Activated naive CD4-positive, alpha-beta T cell treated with anti-CD3 and anti-CD28 coated beads for 36 hours (primary cell): ENCODE measurements at places on chromosomes 6 and 20.

DNA sequence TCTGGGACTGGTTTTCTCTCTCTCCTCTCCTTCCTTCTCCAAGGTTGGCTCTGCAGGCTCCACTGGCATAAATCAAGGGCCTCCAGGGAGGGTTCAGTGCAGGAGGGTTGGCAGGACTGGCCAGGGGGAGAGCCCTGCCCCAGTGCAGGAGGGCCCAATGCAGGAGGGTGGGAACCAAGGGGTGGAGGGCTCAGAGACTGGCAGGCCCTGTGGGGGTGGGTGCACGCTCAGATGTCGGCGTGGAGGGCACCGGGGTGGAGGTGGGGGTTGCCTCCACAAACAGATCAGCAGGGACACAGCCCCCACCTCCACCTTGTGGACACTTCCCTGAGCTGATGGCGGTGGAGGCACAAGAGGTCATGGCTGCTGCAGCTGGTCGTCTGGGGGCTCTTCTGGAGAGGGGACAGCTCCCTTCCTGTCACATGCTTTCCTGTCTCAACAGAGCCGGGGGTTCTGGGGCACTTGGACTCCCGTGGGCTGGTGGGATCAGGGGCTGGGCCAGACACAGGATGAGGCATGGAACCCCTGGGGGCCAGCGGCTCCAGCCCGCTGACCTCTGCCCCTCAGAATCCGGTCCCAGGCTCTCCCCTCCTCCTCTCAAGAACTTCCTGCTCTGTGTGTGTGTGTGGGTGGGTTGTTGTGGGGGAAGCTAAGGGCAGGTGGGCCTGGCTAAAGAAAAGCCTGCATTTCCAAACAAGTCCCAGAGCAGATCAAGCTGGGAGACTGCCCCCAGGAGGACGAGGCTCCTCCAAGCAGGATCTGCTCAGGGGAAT, 2.7 kb upstream of the ABHD16B start:
- H3K27me3 ChIP-seq = no peaks in the 10 kb centered on the region
- H3K36me3 ChIP-seq = peaks cover 9% of the 10 kb centered on the region
- H3K27ac ChIP-seq = no peak overlapping the region
- H3K4me1 ChIP-seq = peaks cover 32% of the 10 kb centered on the region
- DNase-seq = no peak
- no peak overlapping the region for H3K4me3 ChIP-seq

DNA sequence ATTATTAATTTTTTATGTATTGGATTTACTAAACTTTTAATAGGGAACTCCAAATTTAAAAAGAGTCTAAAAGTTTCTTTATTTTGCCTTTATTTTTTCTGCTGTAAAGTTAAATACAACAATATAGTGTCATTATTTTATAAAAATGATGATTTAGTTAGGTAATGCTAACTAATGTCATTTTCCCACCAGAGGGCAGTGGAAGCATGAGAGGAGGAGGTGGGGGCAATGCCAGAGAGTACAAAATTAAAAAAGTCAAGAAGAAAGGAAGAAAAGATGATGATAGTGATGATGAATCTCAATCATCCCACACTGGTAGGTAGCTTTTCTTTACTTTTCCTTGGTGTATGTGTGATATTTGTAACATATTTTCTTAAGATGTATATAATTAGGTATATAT, 20.2 kb upstream of the FHL5 start:
- no peaks in the 10 kb centered on the region for H3K4me1 ChIP-seq
- no peak overlapping the region for H3K4me3 ChIP-seq
- H3K36me3 ChIP-seq = peaks cover 33% of the 10 kb centered on the region
- peak; percentile 6 for DNase-seq
- no peak overlapping the region for H3K27ac ChIP-seq

DNA sequence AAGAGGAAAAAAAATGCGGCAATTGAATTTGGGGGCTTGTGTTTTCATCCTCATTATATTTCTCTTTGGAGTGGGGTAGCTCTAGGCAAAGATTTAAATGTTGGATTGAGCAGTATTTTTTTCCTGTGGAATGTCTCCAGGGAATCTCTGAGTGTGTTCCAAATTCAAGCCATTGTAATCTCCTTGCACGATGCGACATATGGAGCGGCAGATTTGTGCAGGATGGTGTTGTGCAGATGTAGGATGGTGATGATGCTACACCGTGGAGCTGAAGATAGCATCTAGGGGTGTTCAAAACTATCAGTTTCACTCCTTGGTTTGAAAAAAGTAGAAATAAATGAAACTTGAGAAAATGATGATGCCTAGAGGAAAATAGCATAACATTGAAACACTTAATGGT, 777.5 kb upstream of the EPHA7 start:
- H3K27ac ChIP-seq = no peak overlapping the region
- H3K4me1 ChIP-seq = no peaks in the 10 kb centered on the region
- H3K36me3 ChIP-seq = no peaks in the 10 kb centered on the region

DNA sequence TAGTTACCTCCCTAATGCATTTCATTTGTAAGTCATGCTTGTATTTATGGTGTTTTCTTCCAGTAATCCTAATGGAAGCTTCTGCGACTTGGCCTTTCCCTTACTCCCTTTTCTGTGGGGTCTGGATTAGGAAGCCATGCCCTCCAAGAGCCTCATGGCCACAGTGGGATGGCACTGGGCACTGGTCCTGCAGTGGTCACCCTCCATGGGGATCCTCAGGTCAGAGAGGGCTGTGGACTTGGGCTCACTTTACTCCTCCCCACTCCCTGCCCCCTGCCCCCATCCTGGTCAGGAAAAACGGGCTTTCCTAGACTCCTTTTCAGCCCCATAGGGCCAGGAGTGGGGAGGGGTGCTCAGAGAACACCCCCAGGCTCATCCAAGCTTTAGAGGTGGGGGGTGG, 49.9 kb downstream of the EBF4 start:
- no peaks in the 10 kb centered on the region for H3K27me3 ChIP-seq
- H3K4me1 ChIP-seq = peaks cover 38% of the 10 kb centered on the region
- H3K27ac ChIP-seq = no peak overlapping the region
- no peak overlapping the region for H3K4me3 ChIP-seq

- peaks cover 13% of the 10 kb centered on the region for H3K36me3 ChIP-seq
- H3K27me3 ChIP-seq = no peaks in the 10 kb centered on the region
- H3K4me3 ChIP-seq = no peak overlapping the region
- no peaks in the 10 kb centered on the region for H3K4me1 ChIP-seq
- no peak for DNase-seq
- H3K27ac ChIP-seq = no peak overlapping the region
These were observed 32.4 kb downstream of the MDGA1 start for GRCh38 chr6:37665304-37665703.

- DNase-seq = peak; percentile 60
- H3K4me3 ChIP-seq = no peak overlapping the region
- no peak overlapping the region for H3K27ac ChIP-seq
These were observed 74.1 kb upstream of the TOX2 start for GRCh38 chr20:43840382-43841070.

- H3K4me3 ChIP-seq = no peak overlapping the region
- H3K27me3 ChIP-seq = no peaks in the 10 kb centered on the region
- H3K4me1 ChIP-seq = peaks cover 25% of the 10 kb centered on the region
- no peak overlapping the region for H3K27ac ChIP-seq
- DNase-seq = no peak
These were observed 104.7 kb upstream of the SGK1 start for GRCh38 chr6:134422426-134423231.

- no peak overlapping the region for H3K27ac ChIP-seq
- H3K36me3 ChIP-seq = no peaks in the 10 kb centered on the region
- no peak for DNase-seq
- H3K4me3 ChIP-seq = no peak overlapping the region
- H3K4me1 ChIP-seq = peaks cover 29% of the 10 kb centered on the region
- peaks cover 1% of the 10 kb centered on the region for H3K27me3 ChIP-seq
These were observed 108.6 kb upstream of the DUSP22 start for GRCh38 chr6:183668-184067.

GRCh38 chr6:12137480-12137879, 125.4 kb downstream of the HIVEP1 start:
- H3K4me3 ChIP-seq = no peak overlapping the region
- no peak for DNase-seq
- peaks cover 50% of the 10 kb centered on the region for H3K36me3 ChIP-seq
- no peaks in the 10 kb centered on the region for H3K27me3 ChIP-seq
- peaks cover 26% of the 10 kb centered on the region for H3K4me1 ChIP-seq

GRCh38 chr20:11389186-11389585, 528.5 kb upstream of the BTBD3 start:
- no peaks in the 10 kb centered on the region for H3K27me3 ChIP-seq
- H3K27ac ChIP-seq = no peak overlapping the region
- no peaks in the 10 kb centered on the region for H3K36me3 ChIP-seq
- H3K4me3 ChIP-seq = no peak overlapping the region
- no peak for DNase-seq

DNA sequence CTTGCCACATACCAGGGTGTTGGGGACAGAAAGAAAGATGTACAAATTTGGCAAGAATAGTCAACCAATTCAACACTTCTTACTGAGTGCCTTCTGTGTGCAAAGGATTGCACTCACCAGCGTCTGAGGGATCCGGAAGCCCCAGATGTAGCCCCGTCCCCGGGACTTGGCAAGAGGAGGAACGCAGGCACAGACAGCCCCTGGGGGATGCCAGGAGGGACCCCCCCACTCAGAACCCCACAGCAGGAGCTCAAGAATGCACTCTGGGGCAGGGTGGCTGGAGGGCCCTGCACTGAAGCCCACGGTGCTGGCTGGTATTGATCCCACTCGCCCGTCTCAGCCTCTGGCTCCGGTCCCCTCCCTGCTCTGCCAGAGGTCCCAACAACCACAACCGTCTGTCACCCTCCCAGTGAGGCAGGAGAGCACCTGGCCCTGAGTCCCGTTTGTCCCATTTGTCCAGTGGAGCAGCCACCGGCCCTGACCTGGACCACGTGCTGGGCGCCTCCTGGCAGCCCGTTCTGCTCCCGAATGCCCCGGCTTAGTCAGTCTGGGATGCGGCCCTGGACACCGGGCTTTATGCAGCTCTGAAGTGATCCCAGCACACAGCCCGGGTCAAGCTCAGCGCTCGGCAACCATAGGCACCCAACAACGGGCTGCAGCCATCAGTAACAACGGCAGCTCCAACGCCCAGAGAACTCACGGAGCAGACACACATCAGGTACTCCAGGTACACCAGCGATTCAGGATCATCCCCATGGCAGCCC, 128.7 kb downstream of the DLL1 start:
- H3K27ac ChIP-seq = no peak overlapping the region
- H3K4me3 ChIP-seq = no peak overlapping the region
- DNase-seq = no peak
- peaks cover 2% of the 10 kb centered on the region for H3K27me3 ChIP-seq
- H3K36me3 ChIP-seq = no peaks in the 10 kb centered on the region
- peaks cover 6% of the 10 kb centered on the region for H3K4me1 ChIP-seq

DNA sequence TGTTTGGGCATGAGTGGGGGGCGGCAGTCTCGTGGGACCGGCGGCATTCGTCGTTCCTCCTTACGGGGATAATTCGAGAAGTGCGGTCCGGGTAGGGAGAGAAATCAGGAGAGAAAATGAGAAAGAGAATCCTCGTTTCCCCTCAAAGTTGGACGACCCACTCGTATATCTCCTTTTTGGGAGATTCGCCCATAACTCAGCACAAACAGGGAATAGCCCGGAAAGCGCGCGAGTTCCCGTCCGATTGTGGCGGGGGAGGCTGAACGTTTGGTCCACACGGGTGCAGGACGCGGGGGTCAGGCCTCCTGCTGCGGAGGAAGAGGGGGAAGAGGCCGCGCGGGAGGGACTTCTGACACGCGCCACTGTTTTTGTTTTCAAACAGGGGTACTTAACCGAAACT, 42.4 kb downstream of the POPDC3 start:
- H3K36me3 ChIP-seq = no peaks in the 10 kb centered on the region
- H3K27me3 ChIP-seq = peaks cover 52% of the 10 kb centered on the region
- peak overlapping the region; percentile 64 for H3K4me3 ChIP-seq
- H3K4me1 ChIP-seq = peaks cover 5% of the 10 kb centered on the region

DNA sequence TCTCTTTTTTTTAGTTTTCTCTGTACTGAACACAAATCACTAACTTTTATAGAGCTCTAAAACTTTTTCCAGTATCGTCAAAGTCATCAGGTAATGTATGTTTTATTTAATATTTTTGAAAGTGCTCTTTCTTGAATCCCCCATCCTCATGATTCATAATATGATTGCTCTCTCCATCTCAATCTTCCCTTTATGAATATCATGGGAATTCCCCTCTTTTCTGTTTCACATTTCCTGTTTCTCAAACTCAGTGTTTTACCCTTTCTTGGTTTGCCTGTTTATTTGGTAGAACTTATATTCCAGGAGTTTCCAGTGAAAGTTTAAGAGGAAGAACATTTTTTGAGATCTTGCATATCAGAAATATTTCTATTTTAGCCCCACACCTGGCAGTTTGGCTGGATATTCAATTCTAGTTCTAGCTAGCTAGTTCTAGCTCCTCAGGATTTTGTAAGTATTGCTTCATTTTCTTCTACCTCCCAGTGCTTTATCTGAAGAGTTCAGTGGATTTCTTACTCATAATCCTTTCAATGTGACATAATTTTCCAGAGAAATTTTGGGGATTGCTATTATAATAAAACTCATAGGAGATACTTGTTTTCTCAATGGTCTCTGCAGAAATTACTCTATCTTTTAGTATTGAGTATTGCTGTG, 6.1 kb upstream of the C6orf58 start:
- no peaks in the 10 kb centered on the region for H3K27me3 ChIP-seq
- no peak for DNase-seq
- no peak overlapping the region for H3K4me3 ChIP-seq
- peaks cover 19% of the 10 kb centered on the region for H3K4me1 ChIP-seq
- no peak overlapping the region for H3K27ac ChIP-seq

DNA sequence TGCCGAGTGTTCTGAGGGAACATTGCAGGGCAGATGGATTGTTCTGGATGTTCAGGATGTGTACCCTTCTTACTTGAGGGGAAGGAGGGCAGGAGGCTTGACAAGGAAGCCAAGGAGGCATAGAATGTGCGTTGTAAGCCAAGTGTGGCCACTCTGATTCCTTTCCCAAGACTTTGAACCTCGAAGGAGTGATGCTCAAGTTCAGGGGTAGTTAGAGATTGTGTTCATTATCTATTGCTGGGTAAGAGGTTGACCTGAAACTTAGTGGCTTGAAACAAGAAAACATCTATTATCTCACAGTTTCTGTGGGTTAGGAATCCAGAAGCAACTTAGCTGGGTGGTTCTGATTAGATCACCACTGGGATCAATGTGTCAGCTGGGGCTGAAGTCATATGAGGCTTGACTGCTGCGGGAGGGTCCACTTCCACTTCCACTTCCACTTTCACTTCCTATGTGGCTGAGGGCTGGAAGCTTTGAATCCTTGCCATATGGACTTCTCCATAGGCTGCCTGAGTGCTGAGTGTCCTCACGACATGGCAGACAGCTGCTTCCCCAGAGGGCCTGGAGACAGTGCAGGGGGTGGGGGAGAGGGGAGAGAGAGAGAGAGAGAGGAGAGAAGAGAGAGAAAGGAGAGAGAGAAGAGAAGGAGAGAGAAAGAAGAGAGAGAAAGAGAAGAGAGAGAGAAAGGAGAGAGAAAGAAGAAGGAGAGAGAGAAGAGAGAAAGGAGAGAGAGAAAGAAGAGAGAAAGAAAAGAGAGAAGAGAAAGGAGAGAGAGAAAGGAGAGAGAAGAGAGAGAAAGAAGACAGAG, 6.9 kb upstream of the CD40 start:
- DNase-seq = peak; percentile 35
- peaks cover 7% of the 10 kb centered on the region for H3K4me1 ChIP-seq
- H3K4me3 ChIP-seq = no peak overlapping the region
- peaks cover 18% of the 10 kb centered on the region for H3K27me3 ChIP-seq
- no peak overlapping the region for H3K27ac ChIP-seq
- no peaks in the 10 kb centered on the region for H3K36me3 ChIP-seq
